Colonic mucosa (tissue), 4 donors: ENCODE measurements at places on chromosomes 2 and 18. TPM values are rescaled to one million over a fixed set of nuclear protein-coding genes. Genes with fewer than 3 reads are reported as not detected.

GRCh38 chr2:98134172-98135005, 47.4 kb downstream of the VWA3B start:
- no peaks in the 10 kb centered on the region for H3K4me1 ChIP-seq
- no peak for DNase-seq
- no peaks in the 10 kb centered on the region for H3K36me3 ChIP-seq
- H3K27ac ChIP-seq = no peak overlapping the region

DNA sequence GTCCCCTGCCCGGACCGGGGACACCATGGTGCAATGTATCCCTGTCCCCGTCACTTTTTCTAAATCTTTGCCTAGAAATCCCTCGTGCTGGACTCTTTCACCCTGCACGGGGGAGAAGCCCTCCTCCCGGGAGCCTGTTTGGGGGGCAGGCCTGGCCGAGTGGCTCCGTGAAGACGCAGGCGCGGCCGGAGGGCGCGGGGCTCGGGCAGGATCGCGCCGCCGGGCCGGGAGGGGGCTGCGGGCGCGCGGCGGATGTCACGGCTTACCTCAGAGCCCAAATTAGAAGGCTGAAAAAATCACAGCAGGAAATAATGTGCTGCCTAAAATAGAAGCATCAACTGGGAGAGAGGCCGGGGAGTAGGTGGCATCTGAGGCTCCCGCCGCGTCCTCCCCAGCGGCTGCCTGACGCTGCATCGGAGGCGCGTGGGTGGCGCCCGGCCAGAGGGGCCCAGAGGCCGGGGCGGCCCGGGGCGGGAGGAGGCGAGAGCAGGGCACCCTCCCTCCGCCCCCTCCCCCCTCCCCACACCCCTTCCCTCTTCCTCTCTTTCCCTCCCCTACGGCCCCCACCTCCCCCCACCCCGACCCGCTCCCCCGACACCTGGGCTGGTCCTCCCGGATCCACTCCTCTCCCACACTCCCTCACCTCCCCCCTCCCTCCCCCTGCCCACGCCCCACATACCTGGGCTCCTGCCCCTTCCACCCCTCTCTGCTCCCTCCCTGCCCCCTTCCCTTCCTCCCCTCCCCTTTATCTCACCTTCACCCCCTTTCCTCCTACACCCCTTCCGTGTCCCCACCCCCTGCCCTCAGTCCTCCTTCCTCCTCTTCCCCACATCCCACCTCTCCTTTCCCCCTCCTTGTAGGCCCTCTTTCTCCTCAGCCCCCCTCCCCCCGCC, 51.9 kb downstream of the SLC4A1AP start:
- no peaks in the 10 kb centered on the region for H3K36me3 ChIP-seq
- peaks cover 5% of the 10 kb centered on the region for H3K27me3 ChIP-seq
- no peaks in the 10 kb centered on the region for H3K4me1 ChIP-seq
- no peak for DNase-seq
- peak overlapping the region; percentile 30 for H3K4me3 ChIP-seq

GRCh38 chr2:241354668-241355658, 1.1 kb upstream of the FARP2 start:
- H3K4me1 ChIP-seq = peaks cover 3% of the 10 kb centered on the region
- H3K27me3 ChIP-seq = no peaks in the 10 kb centered on the region
- H3K4me3 ChIP-seq = peak overlapping the region; percentile 23
- H3K27ac ChIP-seq = peak overlapping the region; percentile 83

DNA sequence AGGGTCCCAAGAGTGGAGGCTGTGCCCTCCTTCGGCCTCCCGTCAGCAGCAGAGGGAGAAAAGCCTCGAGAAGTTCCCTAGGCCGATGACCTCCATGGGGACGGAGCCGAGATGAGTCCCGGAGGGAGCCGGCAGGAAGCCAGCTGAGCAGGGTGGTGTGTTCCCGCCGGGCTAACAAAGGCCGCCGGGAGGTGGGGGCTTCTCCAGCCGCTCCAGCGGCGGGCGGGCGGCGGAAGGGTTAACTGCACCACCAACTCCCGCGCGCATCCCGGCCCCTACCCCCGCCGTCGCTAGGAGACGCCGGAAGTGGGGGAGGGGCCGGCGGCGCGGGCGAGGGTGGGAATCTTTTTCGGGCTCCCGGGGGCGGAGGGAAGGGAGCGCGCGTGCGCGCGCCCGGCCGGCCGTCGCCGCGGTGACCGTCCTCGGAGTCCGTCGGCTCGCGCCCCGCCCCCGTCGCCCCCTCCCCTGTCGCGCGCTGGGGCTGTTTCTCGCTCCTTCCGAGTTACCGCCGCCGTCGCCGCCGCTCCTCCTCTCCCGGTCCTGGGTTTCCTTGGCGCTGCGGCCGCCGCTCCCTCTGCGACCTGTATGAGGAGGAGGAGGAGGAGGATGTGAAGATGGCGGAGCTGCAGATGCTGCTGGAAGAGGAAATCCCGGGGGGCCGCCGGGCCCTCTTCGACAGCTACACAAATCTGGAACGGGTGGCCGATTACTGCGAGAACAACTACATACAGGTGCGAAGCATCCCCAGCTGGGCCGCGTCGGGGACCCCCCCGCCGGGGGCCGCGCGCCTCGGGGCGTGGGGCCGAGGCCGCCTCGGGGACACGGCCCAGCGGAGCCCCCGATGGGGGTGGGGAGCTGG, at the start of gene ABI2:
ABI2 (plus strand) TSS at position 494 of the 859 bp plus-strand sequence; CDS start at position 615, 121 bp downstream.
- H3K27ac ChIP-seq = peak within 1 kb of the TSS; percentile 71
- H3K27me3 ChIP-seq = no peaks in the 10 kb centered on the region
- H3K4me3 ChIP-seq = peak within 1 kb of the TSS; percentile 98
- no peaks in the 10 kb centered on the region for H3K4me1 ChIP-seq
- no peaks in the 10 kb centered on the region for H3K36me3 ChIP-seq

DNA sequence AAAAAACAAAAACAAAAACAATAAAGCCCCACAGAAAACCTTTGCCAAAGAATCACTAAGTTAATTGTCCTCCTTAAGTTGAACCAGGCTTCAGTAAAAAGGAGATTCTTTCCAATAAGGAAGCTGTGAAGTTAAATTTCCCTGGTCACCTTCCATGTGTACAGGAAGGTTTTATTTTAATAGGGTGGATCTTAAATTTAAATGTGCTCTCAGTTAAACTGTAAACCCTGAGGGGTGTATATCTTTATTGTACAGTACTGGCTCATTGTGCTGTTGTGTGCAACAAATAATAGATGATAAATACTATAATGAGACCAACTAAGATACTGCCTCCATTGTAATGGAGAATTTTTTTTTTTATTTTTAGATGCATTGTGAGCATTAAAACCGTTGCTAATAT, 97.1 kb downstream of the NYAP2 start:
- H3K27me3 ChIP-seq = no peaks in the 10 kb centered on the region
- no peaks in the 10 kb centered on the region for H3K36me3 ChIP-seq
- H3K4me1 ChIP-seq = no peaks in the 10 kb centered on the region
- no peak overlapping the region for H3K4me3 ChIP-seq

Gene SCTR
- total RNA-seq = 0.25 TPM
